ENCODE measurements at places on chromosomes 12 and 14.

DNA sequence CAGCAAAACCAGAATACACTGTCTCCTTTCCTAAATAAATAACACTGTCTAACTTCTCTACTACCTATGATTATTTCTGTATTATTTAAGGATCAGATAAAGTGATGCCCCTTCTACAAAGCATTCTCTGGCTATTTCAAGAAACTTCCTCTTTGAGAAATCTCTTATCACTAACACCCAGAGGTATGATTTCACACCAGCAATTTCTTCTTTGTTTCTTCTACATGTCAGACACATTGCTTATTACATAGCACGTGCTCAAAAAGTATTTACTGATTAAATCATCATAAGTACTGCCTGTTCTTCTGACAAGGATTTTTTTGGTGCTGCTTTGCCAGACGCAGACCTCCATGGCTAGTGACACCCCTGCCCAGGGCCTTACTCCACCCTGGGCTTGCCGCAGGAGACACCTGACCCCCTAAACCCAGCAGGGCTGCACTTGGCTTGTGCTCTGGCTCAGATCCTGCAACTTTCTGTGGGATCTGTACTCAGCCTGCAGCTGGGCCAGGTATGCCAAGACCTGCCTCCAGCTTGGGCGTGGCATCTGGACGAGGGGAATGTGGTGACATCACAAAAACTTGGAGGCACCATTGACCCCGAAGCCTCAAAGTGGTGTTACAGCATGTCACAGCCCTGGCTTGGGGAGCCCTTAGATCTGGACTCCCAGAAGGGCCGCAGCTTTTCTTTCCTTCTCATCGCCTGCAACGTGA, 15.4 kb upstream of the HIGD1C start:
- DNase-seq = no peak

DNA sequence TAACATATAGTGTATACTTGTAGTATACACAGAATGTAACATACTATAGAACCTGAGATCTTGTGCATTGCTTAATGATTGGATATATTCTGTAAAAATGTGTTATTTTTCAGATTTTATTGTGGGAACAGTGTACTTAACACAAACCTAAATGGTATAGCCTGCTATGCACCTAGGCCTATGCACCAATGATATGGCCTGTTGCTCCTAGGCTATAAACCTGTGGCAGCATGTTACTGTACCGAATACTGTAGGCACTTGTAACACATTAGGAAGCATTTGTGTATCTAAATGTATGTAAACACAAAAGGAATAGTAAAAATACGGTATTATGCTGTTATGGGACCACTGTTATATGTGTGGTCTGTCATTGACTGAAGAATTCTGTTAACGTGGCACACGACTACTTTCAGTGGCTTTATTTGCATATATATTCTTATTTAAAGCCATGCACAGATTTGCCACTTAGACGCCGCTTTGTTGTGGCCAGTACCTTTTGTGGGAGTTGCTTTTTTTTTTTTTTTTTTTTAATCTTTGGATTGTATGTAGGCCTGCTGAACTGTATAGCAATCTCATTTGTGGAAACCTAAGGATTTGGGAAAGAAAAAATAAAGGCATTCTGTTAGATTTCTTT, 7.4 kb downstream of the PAPOLA start:
- DNase-seq = no peak

- no peak for DNase-seq
Observed at GRCh38 chr12:51820526-51821439, 27.7 kb downstream of the FIGNL2 start.

DNA sequence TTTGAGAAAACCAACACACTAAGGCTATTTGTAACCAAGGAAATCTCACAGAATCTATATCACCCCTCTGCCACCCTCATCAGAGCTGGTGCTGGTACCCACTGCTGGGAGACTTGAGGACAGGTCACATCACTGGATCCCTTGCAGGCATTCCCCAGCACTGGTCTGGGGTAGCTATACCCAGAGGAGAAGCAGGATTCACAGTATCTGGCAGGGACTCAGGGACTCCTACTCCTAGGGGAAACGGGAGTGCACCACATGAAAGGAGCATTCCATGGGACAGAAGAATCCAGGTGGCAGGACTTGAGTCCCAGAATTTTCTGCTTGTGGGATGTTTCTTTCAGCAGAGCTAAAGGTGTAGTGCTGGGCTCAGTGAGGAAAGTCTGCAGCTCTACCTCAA, 223.2 kb downstream of the ADGRD1 start:
- no peak for DNase-seq

GRCh38 chr14:77825895-77826519, 26.1 kb downstream of the ADCK1 start:
- DNase-seq = no peak

DNA sequence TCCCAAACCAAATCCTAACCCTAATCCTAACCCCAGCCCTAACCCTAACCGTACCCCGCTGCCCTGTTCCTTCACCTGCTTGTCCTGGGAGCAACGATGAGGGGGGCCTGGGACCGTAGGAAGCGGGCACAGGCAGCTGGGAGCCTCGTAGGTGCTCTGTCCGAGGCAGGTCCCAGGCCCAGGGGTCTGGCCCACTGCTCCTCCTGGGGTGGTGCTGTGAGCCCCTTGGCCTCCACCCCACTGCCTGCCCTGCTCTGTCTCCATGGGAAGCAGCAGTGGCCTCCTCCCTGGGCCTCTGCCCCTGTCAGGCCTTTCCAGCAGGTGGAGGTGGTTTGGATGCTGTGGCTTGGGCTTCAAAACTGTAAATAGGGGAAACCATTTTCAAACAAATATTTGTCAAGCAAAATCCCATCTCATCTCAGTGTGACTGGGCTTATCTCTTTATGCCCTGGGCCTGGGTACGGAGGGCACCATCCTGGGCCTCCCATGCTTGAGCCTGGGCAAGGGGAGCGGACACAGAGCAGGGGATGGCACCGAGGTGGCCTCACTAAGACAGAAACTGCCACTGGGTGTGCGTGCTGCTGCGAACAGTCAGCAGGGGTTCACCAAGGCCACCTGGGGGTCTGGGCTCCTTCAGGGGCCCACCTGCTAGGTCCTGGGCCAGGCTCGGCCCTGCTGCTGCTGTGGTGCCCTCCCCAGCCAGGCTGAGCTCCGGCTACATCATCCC, 3.7 kb upstream of the BEGAIN start:
- DNase-seq = no peak

GRCh38 chr12:46773586-46774321, 52.0 kb downstream of the SLC38A4 start:
- DNase-seq = no peak

GRCh38 chr14:58078068-58078467, 73.9 kb downstream of the ARMH4 start:
- DNase-seq = no peak

All from omental fat pad (tissue), 4 donors.